ENCODE measurements at places on chromosomes 7 and 10.

GRCh38 chr10:19930936-19931893 lies 115.0 kb downstream of the PLXDC2 start:
- H3K4me1 ChIP-seq: peaks cover 36% of the 10 kb centered on the region
- DNase-seq: no peak
- peak overlapping the region; percentile 7 for H3K4me3 ChIP-seq
- H3K27me3 ChIP-seq: no peaks in the 10 kb centered on the region

DNA sequence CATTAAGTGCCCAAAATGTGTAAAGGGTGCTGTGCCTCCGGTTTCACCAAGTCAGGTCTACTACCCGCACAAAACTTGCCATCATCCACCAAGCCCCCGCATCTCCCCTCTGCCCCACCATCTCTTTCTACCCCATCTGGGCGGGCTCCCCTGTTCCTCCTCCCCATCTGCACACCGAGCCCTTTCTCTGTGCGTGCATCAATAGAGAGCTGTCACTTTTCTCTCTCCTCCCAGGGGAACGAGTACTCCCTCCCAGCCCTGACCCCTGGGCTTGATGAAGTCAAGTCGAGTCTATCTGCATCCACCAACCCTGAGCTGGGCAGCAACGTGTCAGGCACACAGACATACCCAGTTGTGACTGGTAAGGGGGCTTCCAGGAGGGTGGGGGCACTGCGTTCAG lies 63.5 kb downstream of the PAX2 start:
- H3K4me3 ChIP-seq: no peak overlapping the region
- peaks cover 97% of the 10 kb centered on the region for H3K27me3 ChIP-seq
- no peak for DNase-seq
- H3K27ac ChIP-seq: no peak overlapping the region
- H3K4me1 ChIP-seq: no peaks in the 10 kb centered on the region

- DNase-seq: no peak
- H3K27me3 ChIP-seq: peaks cover 93% of the 10 kb centered on the region
- no peak within 1 kb of the TSS for H3K27ac ChIP-seq
- peak within 1 kb of the TSS; percentile 58 for H3K4me3 ChIP-seq
- no peaks in the 10 kb centered on the region for H3K36me3 ChIP-seq
- H3K4me1 ChIP-seq: peaks cover 25% of the 10 kb centered on the region
Measured at GRCh38 chr7:54541669-54542625, at the start of gene VSTM2A. Gene VSTM2A, plus strand, starts transcription at chr7:54542375. Its CDS starts 356 bp downstream, at chr7:54542731.

DNA sequence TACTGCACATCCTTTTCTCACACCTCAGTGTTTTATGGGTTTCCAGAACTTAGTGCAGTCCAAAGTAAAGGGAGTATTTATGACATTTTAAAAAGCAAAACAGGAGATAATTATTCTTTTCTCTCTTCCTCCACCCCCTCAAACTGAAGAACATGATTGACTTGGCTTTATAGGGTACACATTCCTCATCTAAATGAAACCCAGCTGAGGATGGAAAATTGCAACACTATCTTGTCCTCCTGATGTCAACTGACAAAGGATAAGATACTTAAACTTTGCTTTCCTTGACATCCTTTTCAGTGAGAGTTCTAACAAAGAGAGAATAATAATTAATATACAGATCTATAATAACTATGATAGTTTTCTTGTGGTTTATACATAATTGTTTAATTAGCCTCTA lies 299.1 kb downstream of the BBS9 start:
- H3K27me3 ChIP-seq: no peaks in the 10 kb centered on the region
- H3K36me3 ChIP-seq: no peaks in the 10 kb centered on the region
- no peak overlapping the region for H3K27ac ChIP-seq
- H3K4me1 ChIP-seq: no peaks in the 10 kb centered on the region
- DNase-seq: no peak

DNA sequence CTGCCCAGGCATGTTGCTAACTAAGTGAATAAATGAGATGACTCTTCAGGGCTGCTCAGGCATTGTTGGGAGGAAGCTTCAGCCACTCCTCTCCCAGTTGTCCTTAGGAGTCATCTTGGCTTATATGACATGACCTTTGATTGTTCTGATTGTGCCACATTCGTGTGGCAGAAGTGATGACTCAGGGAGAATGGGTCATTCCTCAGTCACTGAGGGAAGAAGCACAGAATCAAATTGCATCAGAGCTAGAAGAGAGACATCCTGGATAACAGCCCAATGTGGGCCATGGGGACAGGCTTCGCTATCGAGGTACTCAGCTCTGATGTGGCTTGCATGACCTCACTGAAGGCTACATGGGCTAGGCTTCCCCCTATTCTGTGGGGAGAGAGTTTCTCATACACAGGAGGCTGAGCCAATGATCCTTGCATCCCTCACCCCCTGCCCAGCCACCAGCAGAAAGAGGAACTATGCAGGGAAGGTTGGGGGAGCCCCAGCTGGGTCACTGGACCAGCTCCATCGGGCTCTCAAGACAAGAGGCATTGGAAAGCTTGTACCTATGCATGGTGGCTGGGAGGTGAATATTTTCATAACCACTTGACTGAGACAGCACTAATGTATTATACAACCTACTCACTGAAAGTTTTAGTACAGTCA lies 6.0 kb upstream of the HMX3 start:
- H3K4me1 ChIP-seq: peaks cover 24% of the 10 kb centered on the region
- H3K36me3 ChIP-seq: no peaks in the 10 kb centered on the region
- no peak overlapping the region for H3K4me3 ChIP-seq
- peaks cover 100% of the 10 kb centered on the region for H3K27me3 ChIP-seq
- H3K27ac ChIP-seq: no peak overlapping the region

GRCh38 chr7:763762-764161 lies 36.7 kb upstream of the PRKAR1B start:
- H3K36me3 ChIP-seq: peaks cover 59% of the 10 kb centered on the region
- no peaks in the 10 kb centered on the region for H3K27me3 ChIP-seq
- DNase-seq: no peak
- no peak overlapping the region for H3K27ac ChIP-seq

DNA sequence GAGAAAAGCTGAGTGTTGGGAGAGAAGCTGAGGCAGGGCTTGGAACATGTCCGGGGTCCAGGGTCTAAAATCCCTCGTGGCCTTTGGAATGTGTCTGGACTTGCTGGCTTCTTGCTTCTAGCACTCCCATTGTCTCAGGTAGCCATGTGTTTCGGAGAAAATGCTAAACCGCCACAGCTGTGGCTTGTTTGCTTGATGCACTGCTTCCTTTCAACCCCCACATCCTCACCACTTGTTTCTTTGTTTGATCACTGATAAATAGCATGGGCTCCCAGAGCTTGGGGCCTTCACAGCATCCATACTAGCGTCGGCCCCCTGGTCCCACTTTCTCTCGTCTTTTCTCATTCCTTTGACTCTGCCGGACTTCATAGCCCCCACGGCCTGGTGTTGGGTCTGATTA lies 102.7 kb downstream of the ANKRD26 start:
- DNase-seq: no peak
- no peaks in the 10 kb centered on the region for H3K4me1 ChIP-seq
- no peak overlapping the region for H3K4me3 ChIP-seq

DNA sequence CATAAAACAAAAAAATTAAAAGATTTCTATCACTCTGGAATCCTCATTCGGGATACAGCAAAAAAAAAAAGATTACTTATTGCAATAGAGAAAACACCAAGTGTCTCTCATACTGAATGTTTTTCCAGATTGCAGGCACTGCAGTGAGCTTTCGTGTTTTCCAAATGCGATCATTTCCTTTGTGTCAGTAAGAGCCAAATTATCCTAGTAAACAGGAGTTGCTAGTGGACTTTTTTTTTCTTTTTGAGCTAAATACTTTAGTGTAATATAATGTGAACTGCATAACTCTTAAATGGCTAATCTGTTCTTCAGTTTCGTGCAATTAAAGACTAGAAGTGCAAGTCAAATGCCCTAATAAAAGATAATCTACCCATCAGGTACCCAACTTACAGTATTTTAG lies 44.4 kb upstream of the TOMM7 start:
- no peak overlapping the region for H3K4me3 ChIP-seq
- no peaks in the 10 kb centered on the region for H3K27me3 ChIP-seq
- peaks cover 12% of the 10 kb centered on the region for H3K36me3 ChIP-seq

DNA sequence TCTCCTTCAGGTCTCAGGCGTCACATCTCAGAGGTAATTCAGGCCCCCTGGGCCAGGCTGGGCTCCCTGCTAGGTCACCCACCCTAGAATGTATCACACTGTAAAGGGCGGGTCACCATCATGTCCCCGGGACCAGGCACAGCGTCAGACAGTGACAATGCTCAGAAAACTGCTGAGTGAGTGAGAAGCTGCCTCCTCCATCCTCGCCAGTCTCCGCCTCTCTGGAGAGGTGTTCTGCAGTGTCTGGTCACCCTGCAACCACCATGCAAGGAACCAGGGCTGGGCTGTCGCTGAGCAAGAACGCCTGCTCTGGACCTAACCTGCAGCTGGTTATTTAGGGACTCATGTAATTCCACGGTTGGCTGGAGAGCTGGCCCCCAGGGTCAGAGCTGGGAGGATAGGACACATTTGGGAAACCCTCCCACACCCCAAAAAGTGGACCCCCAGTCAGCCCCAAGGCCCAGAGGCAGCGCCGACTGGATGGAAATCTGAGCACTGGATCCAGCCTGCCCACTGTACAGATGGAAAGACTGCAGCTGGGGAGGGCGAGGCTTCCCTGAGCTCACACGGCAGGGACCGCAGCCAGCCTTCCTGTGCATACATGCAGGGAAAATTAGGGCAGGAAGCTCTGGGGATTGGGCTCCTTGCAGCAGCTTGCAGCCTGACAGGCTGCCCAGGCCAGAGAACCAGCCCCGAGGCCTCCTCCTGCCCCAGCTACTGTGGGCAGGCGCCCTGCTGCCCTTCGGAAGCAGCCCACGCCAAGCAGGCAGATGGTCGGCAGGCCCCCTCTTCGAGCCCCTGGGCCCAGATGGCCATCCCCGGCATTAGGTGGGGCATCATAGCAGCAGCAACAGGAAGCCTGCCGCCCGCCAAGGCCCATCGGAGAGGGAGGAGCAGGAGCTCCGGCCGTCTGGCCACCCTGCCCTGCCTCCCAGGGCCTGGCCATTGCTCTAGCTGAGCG lies 105.4 kb upstream of the ZMIZ1 start:
- peak; percentile 41 for DNase-seq
- H3K27me3 ChIP-seq: no peaks in the 10 kb centered on the region
- no peaks in the 10 kb centered on the region for H3K36me3 ChIP-seq
- H3K4me3 ChIP-seq: no peak overlapping the region
- peaks cover 41% of the 10 kb centered on the region for H3K4me1 ChIP-seq

GRCh38 chr10:126475074-126475691 lies 86.9 kb upstream of the ADAM12 start:
- no peak for DNase-seq
- no peak overlapping the region for H3K27ac ChIP-seq
- no peak overlapping the region for H3K4me3 ChIP-seq
- H3K27me3 ChIP-seq: peaks cover 41% of the 10 kb centered on the region
- peaks cover 10% of the 10 kb centered on the region for H3K4me1 ChIP-seq
- H3K36me3 ChIP-seq: no peaks in the 10 kb centered on the region

DNA sequence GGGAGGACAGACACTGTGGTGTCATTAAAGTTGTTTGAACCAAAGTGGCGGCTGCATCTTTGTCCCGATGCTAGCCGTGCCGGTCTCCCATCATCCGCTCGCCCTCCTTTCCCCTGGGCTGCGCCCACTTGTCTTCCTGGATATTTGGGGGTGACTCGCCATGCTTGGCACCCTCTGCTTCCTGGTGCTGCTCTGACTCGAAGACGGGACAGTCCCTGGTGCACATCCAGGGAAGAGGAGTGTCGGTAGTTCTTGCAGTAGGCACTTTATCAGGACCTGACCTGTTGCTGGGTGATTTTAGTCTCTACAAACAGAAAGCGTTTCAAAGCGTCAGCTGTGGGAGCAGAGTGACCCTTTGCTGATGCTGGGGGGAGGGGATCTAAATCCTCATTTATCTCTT lies 68.3 kb upstream of the DNAJB6 start:
- peaks cover 59% of the 10 kb centered on the region for H3K36me3 ChIP-seq
- H3K27ac ChIP-seq: no peak overlapping the region
- peaks cover 26% of the 10 kb centered on the region for H3K4me1 ChIP-seq
- no peak for DNase-seq

DNA sequence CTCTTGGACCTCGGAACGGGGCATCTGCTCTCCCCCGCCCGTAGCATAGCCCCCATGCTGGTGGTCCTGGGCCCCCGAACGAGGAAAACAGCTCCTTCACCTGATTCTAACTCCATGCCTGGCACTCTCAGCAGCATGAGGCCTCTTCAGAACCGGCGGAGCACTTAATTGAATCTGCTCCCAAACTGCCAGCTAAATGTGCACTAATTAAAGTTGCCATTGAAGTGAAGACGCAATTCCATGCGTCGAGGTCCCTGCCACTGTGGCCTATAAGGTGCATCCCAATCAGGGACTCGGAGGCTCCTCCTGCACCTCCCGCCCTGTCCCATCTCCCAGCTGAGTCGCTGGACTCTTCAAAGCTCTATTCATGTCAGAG lies 41.3 kb upstream of the ADGRA1 start:
- H3K27ac ChIP-seq: no peak overlapping the region
- H3K4me3 ChIP-seq: no peak overlapping the region
- no peaks in the 10 kb centered on the region for H3K36me3 ChIP-seq
- H3K4me1 ChIP-seq: no peaks in the 10 kb centered on the region
- DNase-seq: no peak

DNA sequence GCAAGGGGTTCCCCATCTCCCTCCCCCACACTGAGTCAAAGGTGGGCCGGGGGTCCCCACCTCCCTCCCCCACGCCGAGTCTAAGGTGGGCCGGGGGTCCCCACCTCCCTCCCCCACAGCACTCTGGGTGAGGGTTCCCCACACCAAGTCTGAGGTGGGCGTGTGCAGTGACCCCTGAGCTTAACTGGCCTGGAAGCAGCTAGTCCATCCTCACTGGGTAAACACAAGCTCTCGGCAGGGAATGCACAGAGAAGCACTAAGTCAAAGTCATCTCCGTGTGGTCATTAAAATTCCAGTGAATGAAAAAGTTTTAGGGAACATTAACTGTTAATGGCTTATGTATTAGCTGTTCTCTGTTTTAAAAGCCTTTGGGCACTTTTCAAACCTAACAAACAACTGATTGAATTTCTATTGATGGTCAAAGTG lies 43.7 kb upstream of the PRKAR1B start:
- no peaks in the 10 kb centered on the region for H3K27me3 ChIP-seq
- peak overlapping the region; percentile 82 for H3K27ac ChIP-seq
- H3K36me3 ChIP-seq: peaks cover 27% of the 10 kb centered on the region
- peak overlapping the region; percentile 17 for H3K4me3 ChIP-seq
- no peak for DNase-seq
- H3K4me1 ChIP-seq: peaks cover 34% of the 10 kb centered on the region

GRCh38 chr10:55212051-55212450 lies 411.0 kb upstream of the PCDH15 start:
- no peak overlapping the region for H3K4me3 ChIP-seq
- H3K36me3 ChIP-seq: no peaks in the 10 kb centered on the region
- DNase-seq: no peak
